B cell (primary cell): ENCODE measurements at places on chromosomes 6 and 20. TPM values are rescaled to one million over a fixed set of nuclear protein-coding genes. Genes with fewer than 3 reads are reported as not detected.

DNA sequence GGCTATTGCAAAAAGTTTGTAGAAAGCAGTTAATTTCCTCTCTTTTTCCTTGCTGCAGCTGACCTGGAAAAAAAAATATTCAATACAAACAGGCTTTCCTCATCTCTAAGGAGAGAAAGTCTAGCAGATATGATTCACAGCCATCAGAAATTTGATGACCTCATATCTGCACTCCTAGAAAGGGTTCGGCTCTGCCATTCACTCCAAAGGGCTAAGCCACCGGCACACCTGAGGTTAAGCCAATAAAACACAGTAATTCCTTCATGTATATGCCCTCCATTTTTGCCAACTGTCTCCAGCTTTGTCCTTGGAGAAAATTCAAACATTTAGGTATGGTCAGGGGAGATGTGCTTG is 18.7 kb upstream of the LY86 start:
- DNase-seq, result no peak

GRCh38 chr6:158789115-158789917 is 29.9 kb downstream of the EZR start:
- DNase-seq, result peak; percentile 75

DNA sequence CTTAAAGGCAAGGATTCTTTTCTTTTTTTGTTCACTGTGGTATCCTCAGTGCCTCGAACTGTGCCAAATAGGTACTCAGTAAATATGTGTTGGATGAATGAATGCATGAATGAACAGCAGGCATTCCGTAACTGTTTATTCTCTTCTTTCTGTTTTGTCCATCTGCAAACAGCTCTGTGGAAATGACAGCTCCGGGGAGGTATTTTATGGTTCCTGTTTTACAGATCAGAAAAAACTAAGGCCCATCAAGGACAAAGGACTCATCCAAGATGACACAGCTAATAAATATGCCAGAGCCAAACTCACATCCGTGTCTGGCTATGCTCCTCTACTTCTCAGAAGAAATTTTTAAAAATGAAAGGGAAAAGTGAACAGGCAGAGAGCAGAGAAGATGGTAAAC is 21.0 kb downstream of the JPH2 start:
- DNase-seq, result no peak

DNA sequence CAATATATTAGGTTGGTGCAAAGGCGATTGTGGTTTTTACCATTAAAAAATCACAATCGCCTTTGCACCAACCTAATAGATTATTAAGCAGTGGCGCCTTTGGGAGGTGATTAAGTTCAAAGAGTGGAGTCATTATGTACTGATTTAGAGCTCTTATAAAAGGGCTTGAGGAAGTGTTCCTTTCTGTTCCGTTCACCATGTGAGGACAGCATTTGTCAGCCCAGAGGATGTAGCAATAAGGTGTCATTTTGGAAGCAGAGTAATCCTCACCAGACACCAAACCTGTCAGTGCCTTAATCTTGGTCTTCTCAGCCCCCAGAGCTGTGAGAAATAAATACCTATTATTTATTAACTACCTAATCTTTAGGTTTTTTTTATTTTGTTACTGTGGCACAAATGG is 542.1 kb upstream of the MAN1A1 start:
- no peak for DNase-seq

DNA sequence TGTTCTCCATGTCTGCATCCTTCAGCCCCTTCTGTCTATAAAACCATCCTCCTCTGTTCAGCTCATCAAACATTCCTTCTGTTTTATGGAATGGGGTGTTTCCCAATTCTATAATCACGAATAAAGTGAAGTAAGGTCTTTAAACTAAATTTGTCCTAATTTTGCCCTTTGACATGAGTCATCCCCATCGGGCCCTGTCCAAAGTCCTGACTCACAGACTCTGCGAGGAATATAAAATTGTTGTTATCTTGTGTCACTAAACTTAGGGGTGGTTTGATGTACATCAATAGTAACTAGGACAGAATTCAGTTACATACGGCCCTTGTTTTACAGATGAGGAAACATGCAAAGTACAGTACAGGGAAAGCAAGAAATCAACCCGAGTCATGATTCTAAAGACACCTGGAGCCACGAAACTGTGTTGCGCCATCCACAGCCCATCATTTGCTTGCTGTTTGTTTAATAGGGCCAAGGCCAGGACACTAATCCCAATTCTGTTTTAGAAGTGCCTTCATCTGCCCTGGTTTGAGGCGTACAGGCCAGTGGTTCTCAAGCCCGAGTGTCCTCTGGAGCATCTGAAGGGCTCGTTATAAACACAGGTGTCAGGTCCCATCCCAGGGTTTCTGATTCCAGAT is 2.8 kb downstream of the ACSS1 start:
- DNase-seq, result no peak

- DNase-seq, result no peak
Measured at GRCh38 chr20:48864738-48865318, 37.0 kb upstream of the PREX1 start.

DNA sequence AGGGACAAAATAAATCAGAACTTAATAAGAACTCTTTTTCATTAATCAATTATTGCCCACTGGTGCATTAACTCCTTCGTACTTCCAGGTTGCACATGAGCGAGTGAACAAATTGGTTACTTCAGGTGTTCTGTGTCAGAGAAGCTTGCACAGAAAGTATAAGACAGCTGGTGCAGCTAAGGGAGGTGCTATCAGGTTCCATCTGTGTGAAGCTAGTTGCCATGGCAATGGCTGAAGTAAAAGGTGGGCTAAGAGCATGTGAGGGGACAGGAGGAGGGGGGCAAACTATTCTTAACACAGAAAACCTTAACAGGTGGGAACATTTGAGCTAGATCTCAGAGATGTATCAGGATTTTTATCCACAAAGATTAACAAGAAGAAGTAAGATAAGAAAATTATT is 81.6 kb downstream of the MANEA start:
- DNase-seq, result no peak

GRCh38 chr6:8803181-8803760 is 367.9 kb upstream of the SLC35B3 start:
- DNase-seq, result no peak

DNA sequence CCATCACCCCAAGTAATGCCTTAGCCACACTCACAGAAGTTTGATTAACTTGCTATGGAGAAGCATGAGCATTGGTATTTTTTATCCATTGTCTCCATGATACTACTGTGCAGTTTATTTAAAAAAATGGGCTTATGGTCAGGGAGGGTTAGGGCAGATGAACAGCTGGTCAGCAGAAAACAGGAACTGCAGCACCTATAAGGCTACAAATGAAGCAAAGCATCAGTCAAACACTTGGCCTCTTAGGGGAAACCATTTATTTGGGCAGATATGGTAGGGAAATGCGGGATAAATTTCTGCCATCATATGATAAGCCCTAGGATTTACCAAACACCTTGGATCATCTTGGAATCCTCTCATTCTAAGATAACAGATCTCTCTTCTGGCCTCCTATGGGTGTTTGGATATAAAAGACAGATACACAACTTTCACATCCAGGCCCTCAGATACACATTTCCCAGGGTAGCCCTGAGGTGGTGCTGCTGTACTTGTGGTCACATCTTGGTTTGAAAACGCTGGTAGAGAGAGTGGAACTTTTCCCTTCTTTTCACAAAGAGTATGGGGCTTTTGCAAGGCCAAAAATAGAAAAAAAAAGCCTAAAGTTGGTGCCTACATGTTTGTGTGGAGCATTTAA is 42.8 kb upstream of the AHI1 start:
- DNase-seq, result no peak

GRCh38 chr6:15326067-15326614 is 80.3 kb downstream of the JARID2 start:
- DNase-seq, result no peak

DNA sequence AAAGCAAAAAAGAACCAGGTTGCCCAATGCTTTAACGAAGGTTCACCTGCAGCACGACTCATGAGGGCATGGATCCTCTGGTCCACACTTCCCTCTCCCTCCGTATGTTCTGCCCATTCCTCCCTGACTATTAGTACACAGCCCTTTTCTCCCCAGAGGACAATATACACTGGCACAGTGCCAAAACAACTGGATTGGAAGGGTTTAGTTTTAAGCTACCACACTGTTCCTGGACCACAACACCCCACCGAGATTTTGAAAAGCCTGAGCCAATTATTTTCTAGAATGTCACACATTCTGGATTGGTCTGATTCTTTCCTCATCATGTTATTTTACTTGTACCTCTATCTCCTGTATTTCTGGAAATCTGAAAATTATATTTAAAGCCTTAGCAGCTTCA is 2.9 kb upstream of the AKAP7 start:
- DNase-seq, result no peak

DNA sequence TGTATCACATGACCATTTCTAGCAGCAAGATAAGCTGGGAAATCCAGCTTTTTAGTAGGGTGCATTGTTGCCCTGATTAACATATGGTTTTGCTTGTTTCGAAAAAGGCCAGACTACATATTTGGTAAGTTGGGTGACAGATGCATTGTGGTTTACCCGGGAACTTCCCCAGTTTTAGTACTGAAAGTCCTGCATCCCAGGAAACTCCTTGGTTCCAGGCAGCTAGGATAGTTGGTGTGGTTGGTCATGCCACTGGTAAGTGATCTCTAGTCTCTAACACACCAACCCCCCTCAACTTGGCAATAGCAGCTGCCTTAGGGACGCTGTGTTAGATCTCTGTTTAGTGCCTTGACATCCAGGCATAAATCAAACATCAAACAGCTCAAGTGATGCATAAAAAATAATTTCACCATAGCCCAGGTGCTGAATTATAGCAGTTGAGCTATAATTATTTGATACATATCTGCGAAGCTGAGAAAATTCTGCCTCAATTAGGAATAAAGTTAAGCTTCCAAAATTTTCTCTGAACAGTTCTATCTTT is 216.5 kb downstream of the TFAP2C start:
- DNase-seq, result no peak

DNA sequence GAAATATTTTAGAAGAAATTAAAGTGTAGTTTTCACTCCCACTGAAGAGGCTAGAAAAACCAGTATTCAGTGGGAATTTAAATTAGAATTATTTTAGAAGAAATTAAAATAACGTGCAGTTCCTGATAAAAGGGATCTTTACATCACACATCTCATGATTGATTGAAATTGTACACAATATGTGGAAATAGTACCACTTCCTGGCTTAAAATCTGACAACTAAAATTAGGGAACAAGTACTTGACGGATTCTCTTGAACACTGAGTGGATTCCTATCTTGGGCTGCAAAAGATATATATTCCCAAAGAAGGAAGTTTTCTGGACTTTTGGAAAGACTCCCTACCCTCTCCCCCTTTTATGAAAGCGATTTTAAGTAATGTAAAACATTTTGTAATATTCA is 14.6 kb upstream of the MTCL3 start:
- DNase-seq, result no peak

DNA sequence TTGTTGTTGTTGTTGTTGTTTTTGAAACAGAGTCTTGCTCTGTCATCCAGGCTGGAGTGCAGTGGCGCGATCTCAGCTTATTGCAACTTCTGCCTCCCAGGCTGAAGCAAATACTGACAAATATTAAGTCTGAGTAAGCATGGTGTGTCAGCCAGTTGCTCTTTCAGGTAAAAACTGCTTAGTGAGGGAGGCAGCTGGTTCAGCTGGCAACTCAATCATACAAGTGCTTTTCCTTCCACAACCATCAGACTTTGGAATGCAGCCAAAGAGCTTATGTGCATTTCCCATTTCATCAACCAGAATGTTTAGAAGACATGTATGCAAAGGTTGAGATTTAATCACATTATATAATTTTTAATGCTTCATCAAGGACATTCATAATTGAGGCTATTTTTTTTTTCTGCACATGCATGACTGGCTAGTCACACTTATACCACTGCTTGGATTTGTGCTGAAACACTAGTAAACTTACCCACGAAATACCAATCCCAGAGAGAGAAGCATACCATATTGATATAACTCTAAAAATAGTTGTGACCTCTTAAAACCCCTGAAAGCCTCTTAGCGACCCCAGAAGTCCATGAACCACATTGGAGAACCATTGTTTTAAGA is 56.0 kb downstream of the CLIC5 start:
- DNase-seq, result no peak

DNA sequence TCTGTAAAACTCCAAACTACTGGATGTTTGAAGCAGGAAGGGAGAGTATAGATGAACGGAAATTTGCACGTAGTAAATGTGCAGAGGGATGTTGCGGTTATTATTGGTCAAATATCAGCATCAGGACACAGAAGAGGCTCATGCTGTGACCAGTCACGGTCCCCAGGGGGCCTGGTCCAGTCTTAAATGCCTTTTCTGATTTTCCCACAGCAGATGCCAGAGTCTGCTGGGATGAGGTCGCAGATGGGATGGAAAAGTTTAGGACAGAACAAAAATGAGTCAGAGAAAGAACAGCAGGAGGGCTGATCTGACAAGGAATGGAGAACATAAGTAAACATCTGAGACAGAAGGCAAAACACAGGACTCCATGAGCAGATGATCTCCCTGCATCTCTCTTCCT is 11.7 kb upstream of the SIRPG start:
- DNase-seq, result no peak

GRCh38 chr6:37010402-37010892 is 5.0 kb downstream of the FGD2 start:
- no peak for DNase-seq

- DNase-seq, result no peak
Measured at GRCh38 chr6:151753581-151753980, 53.9 kb upstream of the ESR1 start.

DNA sequence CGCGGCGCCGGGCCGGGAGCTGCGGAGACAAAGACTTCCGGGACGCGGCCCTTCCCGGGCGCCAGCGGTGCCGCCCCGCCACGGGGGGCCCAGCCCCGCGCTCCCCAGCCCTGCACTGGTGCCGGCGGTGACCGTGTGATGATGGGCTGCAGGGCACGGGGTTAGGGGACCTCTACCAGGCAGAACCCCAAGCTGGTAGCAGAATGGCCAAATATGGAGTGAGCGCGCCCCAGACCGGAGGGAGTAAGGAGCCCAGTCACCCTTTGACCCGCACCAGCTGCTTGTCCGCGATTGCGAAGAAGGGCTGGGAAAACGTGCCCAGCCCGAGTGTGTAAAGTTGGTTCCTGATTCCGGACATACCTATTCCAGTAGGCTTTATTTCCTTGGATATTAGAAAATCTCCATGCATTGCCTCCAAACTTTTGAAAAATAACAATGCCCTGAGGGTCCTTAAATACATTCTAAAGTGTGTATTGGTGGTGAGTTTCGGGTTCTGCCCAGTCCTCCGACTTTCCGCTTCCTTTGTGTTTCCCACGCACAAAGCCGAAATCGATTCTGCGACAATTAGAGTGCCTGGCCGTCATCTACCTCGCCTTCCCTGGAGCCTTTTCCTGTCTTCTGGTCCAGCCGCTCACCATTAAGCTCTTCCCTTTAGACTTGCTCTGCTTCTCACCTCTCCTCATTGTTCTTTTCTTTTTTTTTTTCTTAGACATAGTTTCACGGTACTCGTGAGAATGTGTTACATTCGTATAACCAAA is 1.1 kb downstream of the ABRACL start:
- peak; percentile 38 for DNase-seq

- no peak for DNase-seq
Measured at GRCh38 chr20:54076259-54076658, 5.9 kb upstream of the BCAS1 start.

The C6orf15 gene
- total RNA-seq, result not detected in 2 replicates

The EYA2 gene
- 1.1 and 1.8 TPM in 2 replicates for total RNA-seq

The HCK gene
- 48.1 and 48.6 TPM in 2 replicates for total RNA-seq

The UNC5CL gene
- total RNA-seq, result 4.6 and 4.7 TPM in 2 replicates
